ENCODE measurements at places on chromosomes 5 and 9.

- no peak for DNase-seq
Observed at GRCh38 chr5:122162100-122162638, 32.8 kb downstream of the ZNF474 start.

- DNase-seq = no peak
Observed at GRCh38 chr9:121658166-121658565, 6.7 kb downstream of the DAB2IP start.

DNA sequence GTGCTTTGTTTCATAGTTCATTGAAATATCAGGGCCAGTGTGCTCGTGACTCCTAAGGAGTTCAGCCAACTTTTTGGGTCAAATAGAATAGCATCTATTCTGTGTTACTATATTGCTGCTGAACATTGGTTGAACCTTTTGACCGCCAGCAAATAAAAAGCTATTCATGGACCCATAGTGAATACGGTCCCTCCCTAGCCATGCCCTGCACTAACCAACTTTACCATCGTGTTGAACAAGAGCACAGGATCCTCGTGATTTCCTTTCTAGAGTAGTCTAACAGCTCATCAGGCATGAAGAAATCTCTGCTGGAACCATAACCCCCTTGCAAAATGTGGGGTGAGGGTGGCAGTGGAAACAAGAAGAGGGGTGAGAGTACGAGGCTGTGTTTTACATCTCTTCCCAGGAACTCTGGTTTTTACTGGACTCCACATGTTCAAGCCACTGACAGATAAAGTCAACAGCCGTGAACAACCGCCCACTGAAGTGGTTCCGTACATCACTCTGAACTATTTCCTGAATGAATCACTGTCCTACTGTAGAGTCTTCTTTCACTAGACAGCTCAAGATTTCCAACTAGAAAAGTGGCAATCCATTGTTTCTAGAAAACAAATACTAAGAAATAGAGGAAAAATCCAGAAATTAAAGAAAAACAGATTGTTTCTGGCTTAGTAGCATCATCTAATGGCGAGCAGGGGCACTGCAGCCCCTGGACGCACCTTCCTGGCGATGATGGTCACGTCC lies 70.1 kb upstream of the SPATA31E1 start:
- peak; percentile 50 for DNase-seq

DNA sequence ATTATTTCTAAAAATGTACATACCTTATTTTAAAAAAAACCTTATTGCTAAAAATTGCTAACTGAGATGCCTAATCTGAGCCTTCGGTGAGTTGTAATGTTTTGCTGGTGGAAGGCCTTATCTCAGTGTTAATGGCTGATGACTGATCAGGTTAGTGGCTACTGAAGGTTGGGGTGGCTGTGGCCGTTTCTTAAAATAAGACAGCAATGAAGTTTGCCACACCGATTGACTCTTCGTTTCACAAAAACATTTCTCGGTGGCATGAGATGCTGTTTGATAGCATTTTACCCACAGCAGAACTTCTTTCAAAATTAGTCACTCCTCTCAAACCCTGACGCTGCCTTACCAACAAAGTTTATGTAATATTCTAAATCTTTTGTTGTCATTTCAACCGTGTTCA lies 14.7 kb downstream of the CENPK start:
- DNase-seq = no peak

DNA sequence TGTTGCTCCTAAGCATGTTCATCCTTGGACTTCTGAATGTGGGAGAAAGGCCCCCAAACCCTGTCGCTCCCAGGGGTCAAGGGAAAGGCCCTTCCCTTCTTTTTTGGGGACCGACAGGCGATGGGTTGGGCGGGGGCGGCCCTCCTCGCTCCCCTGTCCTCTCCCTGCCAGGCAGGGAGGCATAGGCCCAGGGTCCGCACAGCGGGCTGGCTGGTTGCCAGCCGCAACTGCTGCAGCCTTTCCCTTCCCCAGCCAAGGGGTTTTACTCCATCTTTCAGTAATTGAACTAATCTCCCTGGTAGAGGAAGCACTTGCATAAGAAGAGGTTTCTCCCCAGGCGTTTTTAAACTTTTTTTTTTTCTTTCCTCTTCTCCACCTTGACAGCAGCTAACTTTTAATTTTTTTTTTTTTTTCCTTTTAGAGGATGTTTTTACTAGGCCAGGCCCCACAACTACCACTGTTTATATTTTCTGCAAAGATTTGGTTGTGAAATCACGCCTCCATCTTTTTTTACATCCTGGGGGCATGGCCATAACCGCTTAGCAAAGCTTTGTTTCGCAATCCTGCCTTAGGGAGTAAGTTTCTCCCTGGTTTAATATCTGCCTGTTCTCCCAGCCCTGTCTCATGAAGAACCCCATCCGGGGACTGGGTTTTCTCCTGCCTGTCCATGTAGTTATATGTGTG lies 216.9 kb upstream of the ZNF608 start:
- no peak for DNase-seq

DNA sequence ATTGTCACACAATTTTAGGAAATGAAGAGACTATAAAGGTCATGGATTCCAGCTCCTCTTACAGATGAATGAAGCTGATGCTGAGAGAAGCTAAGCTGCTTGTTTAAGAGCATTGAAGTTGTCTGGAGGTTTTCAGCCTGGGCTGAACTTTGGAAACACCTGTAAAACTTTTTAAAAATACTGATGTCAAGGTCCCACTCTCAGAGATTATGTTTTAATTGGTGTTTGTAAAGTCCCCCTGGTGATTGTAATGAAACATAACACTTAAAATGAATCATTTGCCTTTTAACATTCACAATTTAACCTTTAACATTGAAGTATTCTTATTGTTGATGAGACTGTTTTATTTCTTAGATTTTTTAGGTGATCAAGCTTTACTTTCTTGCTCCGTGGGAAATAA lies 16.4 kb downstream of the RAD23B start:
- no peak for DNase-seq

DNA sequence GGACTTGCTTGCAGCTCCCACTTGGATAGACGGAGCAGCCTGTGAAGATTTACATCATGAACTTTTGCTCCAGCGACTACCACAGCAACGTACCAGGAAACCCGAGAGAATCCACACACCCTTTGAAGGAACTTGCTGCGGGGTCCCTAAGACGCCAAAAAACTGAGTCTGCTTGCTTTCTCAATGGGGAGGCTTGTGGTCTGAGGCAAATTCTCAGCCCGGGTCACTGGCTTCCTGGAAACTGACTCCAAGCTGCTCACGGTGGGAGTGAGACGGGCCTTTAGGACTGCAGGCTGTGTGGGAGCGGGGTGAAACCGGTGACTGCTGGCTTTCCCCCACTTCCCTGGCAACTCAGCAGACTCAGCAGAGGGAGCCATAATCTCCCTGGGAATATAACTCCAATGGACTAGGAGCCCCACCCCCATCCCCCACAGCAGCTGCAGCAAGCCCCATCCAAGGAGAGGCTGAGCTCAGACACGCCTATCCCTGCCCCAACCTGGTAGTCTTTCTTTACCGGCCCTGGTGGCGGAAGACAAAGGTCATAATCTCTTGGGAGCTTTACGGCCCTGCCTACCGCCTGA lies 466.0 kb downstream of the CAAP1 start:
- DNase-seq = no peak

GRCh38 chr5:15487228-15487627 lies 12.8 kb upstream of the FBXL7 start:
- no peak for DNase-seq

GRCh38 chr9:131046581-131047202 lies 37.7 kb downstream of the LAMC3 start:
- DNase-seq = peak; percentile 86

DNA sequence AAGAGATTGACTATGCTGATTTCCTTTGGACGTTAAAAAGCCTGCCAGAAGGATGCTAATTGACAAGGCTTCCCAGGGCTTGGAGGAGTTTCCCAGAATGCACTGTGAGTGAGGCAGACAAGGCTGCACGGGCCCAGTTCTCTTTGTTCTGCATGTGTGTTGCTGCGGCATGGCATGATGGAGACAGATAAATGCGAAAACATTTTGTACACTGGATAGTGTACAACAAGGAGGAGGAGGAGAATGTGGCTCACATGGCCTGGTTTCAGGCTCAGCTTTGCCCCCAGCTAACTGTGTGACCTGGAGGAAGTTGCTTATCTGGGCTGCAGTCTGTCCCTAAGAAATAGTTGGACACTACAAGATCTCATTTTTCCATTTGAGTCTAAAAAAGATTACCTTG lies 135.5 kb upstream of the CPEB4 start:
- DNase-seq = no peak

- DNase-seq = no peak
Observed at GRCh38 chr5:96927008-96927407, 8.9 kb upstream of the LNPEP start.

- peak; percentile 53 for DNase-seq
Observed at GRCh38 chr9:7298123-7298522, 501.5 kb downstream of the DMAC1 start.

- DNase-seq = no peak
Observed at GRCh38 chr9:30235564-30235963, 2148.9 kb upstream of the ACO1 start.

DNA sequence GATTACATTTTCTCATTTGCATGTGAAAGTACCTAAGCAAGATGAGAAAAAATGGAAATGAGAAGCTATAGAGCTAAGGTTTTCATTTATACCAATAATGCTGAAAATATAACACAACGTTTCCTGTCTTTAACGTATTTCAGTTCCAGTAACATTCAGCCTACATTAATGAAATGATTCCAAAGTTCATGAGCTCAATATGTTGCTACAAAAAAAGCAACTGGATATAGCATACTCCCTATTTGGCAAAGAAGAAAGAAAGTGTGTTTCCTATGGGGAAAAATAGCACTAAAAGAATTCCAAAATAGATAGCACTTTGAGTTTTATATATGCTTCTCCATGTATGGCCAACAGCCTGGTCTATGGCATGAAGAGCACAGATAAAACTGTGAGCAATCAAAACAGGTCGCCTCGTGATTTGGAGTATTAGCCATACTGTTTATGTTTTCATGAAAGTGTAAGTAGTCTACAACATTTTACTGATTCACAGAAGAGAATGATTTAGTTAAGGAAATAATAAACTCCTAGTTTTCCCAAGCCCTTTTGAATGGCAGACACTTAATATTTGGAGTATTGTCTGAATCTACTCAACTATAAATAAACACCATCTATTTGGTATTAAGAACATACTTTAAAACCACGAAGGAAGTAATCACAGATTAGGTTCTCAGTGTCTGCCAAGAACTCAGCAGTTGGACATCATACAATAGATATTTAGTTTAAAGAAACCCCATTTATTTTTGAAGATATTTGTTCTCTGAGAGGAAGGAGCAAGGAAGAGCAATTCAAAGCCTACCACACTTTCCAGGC lies 258.7 kb upstream of the RASA1 start:
- DNase-seq = no peak

- DNase-seq = no peak
Observed at GRCh38 chr5:150017226-150018005, 16.9 kb downstream of the HMGXB3 start.

- no peak for DNase-seq
Observed at GRCh38 chr9:133252301-133253020, 22.5 kb downstream of the ABO start.

- no peak for DNase-seq
Observed at GRCh38 chr5:178180141-178180863, 6.9 kb downstream of the GMCL2 start.

- no peak for DNase-seq
Observed at GRCh38 chr5:125654392-125654791, 768.8 kb upstream of the GRAMD2B start.

DNA sequence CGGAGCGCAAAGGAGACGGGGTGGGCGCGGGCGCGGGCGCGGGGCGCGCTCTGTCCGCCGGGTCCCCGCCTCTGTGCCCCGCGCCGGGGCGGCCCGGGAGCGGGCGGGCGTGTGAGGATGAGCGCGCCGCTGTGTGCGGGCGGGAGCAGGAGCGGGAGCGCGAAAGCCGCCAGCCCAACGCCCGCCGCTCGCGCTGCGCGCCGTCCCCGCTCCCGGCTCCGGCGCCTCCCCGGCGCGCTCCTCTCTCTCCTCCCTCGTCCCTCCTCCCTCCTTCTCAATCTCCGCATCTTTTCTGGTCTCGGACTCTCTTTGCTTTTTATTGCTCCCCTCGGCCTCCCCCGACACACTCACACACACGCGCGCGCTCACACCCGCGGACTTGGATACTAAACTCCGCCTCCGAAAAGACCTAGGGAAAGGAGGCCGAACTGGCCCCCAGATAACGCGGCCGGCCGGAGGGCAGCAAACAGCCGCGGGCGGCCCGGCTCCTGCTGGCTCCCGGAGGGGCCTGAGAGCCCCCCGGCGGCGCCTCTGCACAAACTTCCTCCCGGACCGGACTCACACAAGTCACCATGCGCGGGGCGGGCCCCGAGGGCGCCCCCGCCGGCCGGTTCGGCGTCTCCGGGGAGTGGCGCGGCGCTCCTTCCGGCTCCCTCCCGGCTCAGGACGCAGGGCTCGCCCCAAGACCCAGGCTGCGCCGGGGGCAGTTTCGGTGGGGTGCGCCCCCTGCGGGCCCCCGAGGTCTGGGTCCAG lies at the start of gene FIBCD1:
FIBCD1 (minus strand) TSS at position 596 of the 753 bp plus-strand sequence. CDS start 640 bp downstream, outside the sequence.
- DNase-seq = peak; percentile 63

- DNase-seq = peak; percentile 4
Observed at GRCh38 chr5:133130387-133131118, 78.7 kb downstream of the HSPA4 start.

DNA sequence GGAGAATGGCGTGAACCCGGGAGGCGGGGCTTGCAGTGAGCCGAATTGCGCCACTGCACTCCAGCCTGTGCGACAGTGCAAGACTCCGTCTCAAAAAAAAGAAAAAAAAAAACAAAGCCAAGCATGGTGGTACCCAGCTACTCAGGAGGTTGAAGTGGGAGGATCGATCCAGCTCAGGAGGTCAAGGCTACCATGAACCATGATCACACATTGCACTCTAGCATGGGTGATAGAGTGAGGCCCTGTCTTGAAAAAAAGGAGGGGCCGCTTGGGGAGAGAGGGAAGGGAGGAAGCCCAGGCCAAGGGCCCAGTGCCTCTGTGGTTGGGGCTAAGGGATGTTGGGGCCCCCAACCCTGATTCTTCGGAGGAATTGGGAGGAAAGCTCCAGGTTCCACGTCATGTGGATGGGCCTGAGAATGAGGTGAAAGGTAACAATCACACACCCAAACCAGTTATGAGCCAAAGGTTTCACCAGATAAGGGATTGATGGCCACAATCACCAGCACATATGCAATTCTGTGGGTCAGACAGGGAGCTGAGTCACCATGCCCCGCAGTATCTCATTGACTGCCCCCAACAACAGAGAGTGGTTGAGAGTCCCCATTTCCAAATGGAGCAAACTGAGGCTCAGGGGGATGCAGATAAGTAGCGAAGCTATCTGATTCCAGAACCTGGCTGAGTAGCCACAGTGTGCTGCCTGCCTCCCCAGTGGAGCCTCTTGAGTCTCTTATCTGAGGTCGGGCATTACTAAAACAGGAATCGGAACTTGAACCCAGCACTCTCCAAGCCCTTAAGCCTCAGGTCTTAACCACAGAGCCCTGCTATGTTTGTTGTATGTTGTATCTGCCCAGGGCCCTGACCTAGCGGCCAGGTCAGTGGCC lies 20.5 kb downstream of the SWI5 start:
- no peak for DNase-seq

DNA sequence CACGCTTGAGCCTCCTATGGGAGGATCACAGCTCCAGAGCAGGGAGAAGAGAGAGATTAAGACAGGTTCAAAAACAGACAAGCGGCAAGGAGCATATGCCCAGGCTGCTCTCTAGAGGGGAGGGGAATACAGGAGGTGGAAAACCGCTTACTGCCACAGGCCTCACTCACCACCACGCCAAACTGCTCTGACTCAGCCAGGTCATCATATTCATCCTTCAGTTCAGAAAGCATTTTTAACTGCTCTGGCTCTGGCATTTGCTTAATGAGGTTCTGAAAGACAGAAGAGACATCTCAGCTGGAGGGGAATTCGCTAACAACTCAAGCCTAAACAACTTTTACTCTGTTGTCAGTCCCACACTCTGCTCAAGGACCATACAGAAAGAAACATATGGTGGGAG lies 40.1 kb downstream of the PCDHGC5 start:
- DNase-seq = no peak

All from activated T-cell treated with anti-CD3 and anti-CD28 coated beads, Interleukin-2, amount 50 U/mL, for 48 hours (primary cell).